GM04503 (cell line): ENCODE measurements at places on chromosomes 13 and 19.

DNA sequence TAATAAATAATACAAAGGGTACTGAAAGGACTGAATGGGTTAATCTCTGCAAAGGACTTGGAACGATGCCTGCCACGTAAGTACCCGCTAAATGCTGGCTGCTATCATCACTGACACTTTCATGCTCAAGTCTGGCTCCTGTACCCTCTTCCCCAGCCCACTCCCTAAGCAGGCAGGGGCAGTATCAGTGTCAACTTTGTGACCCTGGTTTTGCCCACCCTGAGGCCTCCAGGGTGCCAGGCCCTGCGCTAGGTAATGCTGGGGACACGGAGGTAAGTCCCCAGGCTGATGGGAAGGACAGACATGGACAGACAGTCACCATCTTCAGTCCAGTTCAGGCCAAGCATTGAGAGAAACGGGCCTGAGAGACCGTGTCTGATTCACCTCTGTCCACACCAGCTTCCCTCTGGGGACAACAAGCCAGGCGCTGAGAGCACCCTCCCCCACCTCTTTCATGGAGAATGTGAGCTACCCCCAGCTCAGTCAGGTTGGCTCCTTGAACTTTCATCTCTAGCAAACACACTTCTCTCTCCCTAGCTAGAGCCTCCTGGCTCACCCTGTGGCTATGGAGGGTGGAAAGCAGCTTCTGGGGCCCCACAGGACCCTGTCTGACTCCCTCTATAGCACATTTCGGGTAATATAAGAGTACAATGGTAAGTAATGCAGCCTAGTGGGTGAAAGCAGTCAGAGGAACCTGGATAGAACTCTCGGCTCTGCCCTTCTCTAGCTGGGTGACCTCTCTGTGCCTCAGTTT, 800 bp downstream of the ETFB start:
- no peak for DNase-seq

DNA sequence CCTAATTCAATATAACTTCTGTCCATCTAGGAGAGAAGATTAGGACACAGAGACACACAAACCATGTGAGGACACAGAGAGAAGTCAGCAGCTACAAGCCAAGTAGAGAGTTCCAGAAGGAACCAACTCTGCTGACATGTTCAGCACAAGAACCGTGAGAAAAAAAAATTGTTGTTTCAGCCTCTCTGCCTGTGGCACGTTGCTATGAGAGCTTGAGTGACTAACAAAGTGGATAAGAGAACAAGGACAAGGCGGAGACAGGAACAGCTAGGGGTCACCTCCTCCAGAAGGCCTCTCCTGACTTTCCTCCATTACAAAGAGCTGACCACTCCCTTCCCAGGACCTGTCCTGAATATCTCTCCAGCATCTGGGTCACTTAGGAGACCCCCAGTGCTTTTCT, 5.6 kb upstream of the SIGLEC12 start:
- no peak for DNase-seq

- DNase-seq = no peak
Observed at GRCh38 chr13:57933606-57934005, 302.1 kb downstream of the PCDH17 start.

- DNase-seq = no peak
Observed at GRCh38 chr19:39502640-39503417, 4.1 kb downstream of the DLL3 start.

DNA sequence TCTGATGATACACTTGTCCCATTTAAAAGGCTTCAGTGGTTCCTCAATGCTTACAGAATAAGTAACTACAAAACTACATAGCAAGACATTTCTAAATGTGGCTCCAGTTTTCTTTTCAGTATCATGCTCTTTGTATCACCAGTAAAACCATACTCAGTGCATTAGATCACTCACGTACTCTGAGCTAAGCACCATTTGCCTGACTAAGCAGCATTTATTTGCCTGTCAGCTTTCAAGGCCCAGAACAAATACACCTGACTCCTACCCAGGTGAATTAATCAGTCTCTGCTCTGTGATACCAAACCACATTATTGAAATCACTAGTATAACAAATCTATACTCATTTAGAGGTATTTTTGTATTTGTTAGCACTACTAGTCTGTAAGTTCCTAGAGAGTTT, 47.4 kb upstream of the PCDH20 start:
- DNase-seq = no peak

DNA sequence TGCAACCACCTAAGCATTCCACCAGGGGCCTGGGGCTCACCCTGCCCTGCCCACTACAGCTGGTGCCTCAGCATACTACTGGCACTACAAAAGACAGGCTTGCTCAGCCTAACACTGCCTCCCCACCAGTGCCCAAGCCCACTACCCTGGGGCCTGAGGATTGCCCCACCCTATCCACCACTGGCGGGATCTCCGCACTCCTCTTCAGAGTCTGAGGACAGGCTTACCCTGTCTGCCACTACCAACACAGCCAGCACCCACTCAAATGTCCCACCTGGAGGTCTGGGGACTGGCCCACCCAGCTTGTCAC, 27.6 kb upstream of the N4BP2L1 start:
- DNase-seq = no peak

DNA sequence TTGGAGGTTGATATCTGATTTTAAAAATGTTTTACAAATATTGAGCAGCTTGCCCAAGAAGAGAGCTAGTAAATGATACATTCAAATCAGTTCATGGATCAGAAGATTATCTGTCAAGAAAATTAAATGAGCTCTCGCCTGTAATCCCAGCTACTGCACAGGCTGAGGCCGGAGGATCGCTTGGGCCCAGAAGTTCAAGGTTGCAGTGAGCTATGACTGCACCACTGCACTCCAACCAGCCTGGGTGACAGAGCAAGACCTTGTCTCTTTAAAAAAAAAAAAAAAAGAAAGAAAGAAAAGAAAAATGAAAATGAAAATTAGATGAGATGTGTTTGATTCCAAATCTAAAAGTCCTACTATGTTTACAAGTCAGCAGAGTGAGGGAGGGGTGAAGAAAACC, 2.4 kb downstream of the SPART start:
- no peak for DNase-seq

GRCh38 chr13:28423010-28423409, 71.9 kb downstream of the FLT1 start:
- no peak for DNase-seq

GRCh38 chr19:40700083-40700482, 9.6 kb upstream of the NUMBL start:
- no peak for DNase-seq

- no peak for DNase-seq
Observed at GRCh38 chr19:39544911-39545310, 5.0 kb upstream of the EID2 start.

GRCh38 chr19:9878511-9879196, 43.5 kb downstream of the PIN1 start:
- DNase-seq = no peak

DNA sequence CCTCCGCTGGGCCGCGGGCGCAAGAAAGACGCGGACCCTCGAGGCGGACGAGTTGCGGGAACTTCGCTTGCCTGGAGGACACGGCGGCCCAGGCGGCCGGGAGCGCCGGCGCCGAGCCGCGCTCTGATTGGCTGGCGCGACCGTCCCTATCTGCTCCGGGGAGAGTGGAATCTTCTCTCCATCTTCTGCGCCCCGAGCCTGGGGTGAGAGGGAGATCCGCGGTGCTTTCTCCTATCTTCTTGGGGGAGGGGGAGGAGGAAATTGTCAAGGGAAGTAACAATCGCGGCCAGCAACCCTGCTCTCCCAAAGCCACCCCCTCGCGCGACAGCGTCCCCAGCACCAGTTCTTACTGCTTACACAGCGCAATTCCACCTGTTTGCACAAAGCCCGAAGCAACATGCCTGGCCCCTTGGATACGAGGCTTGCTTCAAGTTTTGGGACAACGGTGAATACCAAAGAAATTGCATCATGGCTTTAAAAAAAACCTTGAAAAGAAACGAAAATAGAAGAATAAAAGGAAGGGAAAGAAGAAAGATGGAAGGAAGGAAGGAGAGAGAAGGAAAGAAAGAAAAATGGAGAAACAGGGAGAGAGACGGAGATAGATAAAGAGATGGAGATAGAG, 4.8 kb downstream of the SOX21 start:
- DNase-seq = no peak

DNA sequence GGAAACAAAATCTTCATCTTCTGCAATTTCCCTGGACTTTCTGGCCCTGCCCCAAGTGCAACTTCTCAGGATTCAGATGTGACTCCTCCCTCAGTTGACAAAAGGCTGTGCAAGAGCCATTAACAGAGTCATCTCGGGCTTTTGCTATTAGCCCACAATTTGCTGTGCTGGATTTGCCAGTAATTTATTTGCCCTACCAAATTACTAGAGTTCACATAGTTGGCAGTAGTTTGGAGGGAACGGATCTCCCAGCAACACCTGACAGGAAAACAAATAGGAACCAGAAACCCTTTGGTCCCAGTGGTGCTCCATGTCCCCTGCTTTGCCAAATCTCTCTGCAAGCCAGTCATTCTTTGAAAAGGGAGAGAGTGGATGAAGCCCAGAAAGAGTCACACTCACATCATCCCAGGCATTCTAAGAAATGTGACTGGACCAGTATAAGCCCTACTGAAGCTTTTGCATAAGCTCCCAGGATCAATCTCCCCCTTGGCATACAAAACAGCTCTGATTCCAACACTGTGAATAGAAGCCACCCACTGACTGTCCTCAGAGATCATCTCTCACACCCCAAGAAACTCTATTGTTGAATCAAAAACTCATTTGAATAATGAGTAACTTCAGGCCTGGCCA, 350.1 kb upstream of the NBEA start:
- no peak for DNase-seq

DNA sequence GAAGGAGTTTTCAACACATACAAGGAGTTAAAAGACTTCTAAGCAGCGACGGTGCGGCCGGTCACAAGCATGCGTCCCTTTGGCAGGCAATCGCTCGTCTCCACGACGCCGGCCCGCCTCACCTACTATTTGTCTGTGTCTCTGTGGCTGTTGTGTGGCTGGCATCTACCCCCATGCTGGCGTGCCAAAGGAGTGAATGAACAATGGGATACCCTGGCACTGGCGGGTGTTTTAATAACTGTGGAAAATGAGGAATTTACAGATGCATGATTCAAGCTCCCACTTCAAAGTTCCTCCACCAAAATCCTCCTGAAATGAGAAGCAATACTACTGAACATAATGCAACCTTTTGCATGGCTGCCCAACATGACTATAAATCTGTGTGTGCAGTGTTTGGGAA, 176.6 kb downstream of the KLF5 start:
- DNase-seq = peak; percentile 60

DNA sequence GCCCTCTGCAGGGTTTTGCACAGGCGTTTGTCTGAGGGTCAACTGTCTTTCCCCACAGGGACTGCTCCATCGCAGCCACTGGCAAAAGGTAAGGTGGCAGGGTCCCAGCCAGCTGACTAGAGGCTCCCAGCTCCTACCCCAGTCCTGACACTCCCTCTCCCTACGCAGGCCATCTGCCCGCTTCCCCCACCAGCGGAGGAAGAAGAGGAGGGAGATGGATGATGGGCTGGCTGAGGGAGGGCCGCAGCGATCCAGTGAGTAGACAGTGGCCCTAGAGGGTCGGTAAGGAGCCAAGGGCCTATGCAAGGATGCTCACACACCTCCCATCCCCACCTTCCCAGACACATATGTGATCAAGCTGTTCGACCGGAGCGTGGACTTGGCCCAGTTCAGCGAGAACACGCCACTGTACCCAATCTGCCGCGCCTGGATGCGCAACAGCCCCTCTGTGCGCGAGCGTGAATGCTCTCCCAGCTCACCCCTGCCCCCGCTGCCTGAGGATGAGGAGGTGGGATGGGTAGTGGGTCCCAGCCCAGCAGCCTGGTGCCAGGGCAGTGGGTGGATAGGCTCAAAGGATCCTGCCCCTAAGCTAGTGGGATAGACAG, 4.0 kb downstream of the HSPB6 start:
- DNase-seq = no peak

DNA sequence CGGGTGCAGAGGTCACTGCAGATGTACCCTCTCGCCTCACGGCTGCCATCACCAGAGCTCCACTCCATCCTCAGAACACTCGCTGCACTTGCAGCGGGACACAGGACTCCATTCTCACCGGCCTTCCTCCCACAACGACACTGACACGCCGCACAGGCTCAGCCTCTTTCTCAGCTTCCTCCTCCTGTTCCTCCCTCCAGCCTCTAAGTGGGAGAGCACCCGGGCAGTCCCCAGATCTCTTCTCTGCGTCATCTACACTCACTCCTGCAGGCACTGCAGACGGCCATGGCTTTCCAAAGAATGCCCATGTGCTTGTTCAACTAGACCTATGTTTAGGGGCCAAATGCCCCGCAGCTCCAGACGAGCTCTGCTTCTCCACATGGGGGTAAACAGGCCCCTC, 14.3 kb upstream of the FKRP start:
- no peak for DNase-seq
